ENCODE measurements at places on chromosomes 16 and 17. TPM values are rescaled to one million over a fixed set of nuclear protein-coding genes. Genes with fewer than 3 reads are reported as not detected.

KRTAP1-5 gene
- total RNA-seq = not detected

ZP2 gene
- not detected for total RNA-seq

BAIAP3 gene
- total RNA-seq = 18.3 TPM

KRT28 gene
- not detected for total RNA-seq

TBX2 gene
- total RNA-seq = not detected

LGALS9B gene
- not detected for total RNA-seq

SLC5A10 gene
- total RNA-seq = not detected
